ENCODE measurements at places on chromosomes 5 and 9.

- no peak for DNase-seq
Observed at GRCh38 chr5:89168766-89169165, 285.8 kb upstream of the MEF2C start.

- no peak for DNase-seq
Observed at GRCh38 chr9:86652736-86653135, 294.6 kb downstream of the GAS1 start.

DNA sequence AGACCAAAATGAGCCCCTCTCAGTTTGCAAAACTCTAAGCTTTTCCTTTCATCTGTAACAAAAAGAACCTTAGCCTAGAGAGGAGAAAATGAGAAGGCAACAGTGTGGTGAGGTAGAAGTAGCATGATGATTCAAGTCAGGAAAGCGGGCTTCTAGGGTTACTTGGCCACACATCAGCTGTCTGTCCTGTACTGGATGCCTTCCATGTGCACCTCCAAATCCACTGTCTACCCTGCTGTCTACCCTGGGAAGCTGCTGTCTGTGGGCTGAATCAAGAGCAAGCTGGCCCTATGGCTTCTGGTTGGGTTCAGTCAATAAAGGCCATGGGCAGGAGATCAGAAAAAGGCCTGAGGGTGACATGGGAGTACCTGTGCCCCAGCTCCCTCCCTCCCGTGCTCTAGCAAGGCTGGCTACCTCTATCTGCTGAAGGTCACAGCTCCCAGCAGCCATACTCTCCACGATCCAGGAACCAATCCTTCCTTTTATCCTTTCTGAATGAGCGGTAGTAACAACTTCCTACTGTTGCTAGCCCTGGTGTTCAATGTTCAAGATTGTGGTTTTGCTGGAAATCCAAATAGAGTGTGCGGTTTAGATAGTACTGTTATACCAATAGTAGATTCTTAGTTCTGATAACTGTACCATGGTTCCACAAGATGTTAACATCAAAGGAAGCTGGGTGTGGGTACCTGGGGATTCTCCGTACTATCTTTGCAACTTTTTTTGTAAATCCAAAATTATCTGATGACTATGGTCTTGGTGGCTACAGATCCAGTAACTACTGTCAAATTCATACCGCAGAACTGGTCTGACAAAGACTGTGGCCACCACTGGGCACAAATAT lies 191.0 kb downstream of the ESM1 start:
- no peak for DNase-seq

GRCh38 chr9:24218656-24219055 lies 327.0 kb downstream of the IZUMO3 start:
- no peak for DNase-seq

DNA sequence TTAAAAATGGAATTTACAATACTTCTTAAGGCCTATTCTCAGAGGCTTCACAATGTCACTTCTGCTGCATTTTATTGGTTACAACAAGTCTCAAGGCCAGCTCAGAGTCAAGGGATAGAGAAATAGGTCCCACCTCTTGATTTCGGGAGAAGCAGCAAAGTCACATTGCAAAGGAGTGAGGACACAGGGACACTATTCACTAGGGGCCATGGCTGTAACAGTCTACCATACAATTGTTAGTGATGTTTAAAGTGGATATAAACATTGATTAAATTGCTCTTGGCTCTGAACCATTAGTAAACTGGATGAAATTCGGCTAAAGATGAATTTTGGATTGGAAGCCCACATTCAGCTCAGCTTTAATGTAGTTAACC lies 21.7 kb upstream of the CMBL start:
- DNase-seq = no peak

GRCh38 chr9:119436261-119436660 lies 67.0 kb upstream of the BRINP1 start:
- DNase-seq = no peak

GRCh38 chr9:120942186-120943001 lies 15.8 kb upstream of the TRAF1 start:
- DNase-seq = no peak

DNA sequence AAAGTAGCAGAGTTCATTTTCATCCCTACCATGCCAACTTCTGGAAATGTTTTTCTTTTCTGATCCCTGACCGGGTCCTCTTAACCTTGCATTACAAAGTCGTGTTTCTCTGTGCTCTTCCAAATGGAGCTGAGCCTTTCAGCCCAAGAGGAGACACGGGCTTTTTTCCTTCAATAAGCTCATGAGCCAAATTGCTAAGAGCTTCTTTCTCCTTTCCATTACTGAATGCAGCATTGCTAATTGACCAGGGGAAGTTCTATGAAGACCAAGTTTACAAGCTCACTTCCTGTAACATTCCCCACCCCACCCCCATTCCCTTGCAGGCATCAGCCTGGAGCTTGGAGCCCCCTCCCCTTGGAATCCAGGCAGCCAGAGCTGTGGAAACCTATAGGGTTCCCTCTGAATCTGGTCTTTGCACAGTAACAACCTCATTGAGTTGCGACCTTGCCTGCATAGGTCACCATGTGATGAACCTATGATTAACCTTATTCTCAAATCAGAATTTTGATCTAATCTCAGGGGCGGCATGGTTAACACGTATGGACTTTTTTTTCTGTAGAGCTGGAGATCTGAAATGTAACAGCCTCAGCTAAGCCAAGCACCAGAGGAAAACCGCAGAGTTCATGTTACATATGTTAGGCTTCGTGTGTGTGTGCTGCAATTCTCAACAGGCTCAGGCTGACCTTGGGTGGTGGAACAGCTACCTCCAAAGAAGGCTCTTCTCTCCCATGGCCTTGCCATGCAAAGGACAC lies 395.7 kb upstream of the ZNF462 start:
- no peak for DNase-seq

DNA sequence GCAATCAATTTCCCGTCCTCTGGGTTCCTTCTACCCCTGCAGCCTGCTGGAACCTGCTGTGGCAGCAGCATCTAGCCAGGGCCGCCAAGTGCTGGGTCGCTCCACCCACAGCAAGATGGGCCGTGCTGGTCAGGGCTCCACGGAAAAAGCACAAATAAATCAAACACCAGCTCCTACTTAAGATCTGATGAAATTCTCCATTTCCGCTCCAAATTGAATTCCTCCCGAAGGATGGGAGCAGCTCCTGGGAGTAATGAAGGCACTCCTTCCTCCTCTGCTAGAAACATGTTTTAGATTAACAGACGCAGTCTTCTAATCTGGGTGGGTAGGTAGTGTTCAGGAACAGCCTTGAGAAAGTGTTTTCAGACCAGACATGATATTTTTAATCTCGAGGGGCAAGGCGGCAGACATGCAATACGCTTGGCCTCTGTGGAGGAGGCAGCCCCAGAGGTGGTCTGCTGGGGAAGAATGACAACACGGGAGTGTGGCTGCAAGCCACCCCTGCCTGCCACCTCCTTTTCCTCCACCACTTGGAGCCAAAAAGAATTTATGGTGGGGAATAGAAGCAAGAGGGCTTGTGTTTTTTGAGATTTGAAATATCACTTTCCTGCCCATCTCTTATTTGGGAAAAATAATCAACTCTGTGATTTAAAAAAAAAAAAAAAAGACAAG lies 194.1 kb downstream of the AOPEP start:
- no peak for DNase-seq

- DNase-seq = no peak
Observed at GRCh38 chr5:132787076-132787475, 10.0 kb upstream of the SEPTIN8 start.

- no peak for DNase-seq
Observed at GRCh38 chr9:69762527-69762926, 2.7 kb upstream of the PTAR1 start.

GRCh38 chr5:41334221-41334620 lies 120.9 kb upstream of the C6 start:
- DNase-seq = no peak

DNA sequence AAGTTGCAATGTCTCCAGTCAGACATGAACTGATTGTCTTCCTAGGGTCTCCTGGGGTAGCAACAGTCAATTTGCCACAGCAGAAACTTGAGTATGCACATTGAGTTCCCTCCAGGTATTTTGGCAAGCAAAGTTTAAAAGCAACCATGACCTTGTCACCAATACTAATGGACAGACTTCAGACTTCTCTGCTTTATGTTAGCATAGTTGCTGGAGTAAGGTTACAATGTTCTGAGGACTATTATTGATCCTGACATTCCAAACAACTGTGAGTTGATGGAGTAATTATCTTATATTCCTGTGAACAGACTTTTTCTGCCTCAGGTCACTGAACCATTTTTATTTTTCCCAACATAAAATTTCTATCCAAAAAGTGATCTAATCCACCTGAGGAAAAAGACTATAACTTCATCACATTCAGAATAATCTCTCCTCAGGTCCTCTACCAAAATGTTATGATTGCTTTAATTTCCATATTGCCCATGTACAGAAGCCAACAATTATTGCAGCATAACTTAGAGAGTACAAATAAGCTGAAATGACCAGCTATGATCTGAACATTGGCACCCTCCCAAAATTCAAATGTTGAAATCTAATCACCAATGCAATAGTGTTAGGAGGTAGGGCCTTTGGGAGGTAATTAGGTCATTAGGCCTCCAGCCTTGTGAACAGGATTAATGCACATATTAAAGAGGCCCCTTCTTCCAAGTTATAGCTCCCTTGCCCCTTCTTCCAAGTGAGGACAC lies 228.3 kb downstream of the PDE4D start:
- no peak for DNase-seq

DNA sequence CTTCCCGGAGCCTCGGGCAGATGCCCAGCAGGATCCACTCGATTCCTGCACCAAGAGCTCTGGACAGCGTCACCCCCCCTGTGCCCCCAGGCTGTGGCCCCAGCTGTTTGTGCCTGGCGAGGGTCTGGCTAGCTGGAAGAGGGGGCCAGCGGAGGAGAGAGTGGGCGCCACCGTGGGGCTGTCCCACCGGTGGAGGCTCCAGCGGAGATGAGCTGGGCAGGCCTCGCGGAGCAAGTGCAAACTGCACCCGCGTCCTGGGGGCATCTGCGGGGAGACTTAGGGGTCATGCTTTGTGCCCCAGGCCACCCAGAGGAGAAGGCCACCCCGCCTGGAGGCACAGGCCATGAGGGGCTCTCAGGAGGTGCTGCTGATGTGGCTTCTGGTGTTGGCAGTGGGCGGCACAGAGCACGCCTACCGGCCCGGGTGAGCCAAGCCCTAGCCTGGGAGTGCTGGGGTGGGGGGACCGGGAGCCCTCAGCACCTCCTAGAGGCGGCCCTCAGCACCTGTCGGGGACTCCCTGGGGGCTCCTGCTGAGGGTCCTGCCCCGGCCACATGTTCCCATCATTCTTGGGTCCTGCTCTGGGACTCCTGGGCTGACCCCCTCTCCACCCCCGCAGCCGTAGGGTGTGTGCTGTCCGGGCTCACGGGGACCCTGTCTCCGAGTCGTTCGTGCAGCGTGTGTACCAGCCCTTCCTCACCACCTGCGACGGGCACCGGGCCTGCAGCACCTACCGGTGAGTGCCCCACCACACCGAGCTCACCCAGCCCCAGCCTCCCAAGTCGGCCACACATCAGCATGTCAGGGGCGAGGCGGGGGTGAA lies 5.4 kb downstream of the EGFL7 start:
- DNase-seq = no peak

- DNase-seq = no peak
Observed at GRCh38 chr5:141496038-141496437, 7.2 kb downstream of the PCDHGC5 start.

GRCh38 chr9:16551692-16552091 lies 318.8 kb downstream of the BNC2 start:
- no peak for DNase-seq

DNA sequence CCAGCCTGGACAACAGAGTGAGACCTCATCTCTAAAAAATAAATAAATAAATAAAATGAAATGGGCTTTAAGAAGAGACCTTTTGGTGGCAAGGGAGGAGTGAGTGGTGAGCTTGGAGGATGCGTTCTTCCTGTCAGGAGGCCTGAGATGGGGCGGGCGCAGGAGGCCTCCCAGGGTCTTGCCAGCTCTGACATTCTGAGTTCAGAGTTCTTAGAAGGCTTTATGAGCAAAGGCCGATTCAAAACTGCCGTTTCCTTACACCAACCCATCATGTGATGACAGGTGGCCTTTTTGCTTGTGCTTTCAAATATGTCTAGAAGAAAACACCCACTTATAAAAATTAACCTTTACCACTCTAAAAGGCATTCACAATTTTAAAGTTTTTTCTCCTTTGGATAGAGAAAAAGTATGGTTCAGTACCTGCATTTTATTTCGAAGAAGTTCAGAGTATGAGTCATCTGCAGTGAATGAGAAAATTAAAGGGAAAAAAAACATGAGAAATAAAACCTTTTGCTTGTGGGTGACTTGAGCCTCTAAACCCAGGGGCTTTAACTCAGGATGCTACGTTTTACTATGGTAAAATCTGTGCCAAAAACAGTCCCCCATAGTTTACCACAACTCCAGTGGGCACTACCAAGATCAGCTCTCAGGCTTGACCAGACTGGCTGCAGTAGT lies 157.4 kb upstream of the OTULINL start:
- no peak for DNase-seq
